IgD-negative memory B cell (primary cell): ENCODE measurements at places on chromosomes 12 and 14. TPM values are rescaled to one million over a fixed set of nuclear protein-coding genes. Genes with fewer than 3 reads are reported as not detected.

The MUCL1 gene
- polyA plus RNA-seq: not detected

The GLIPR1L1 gene
- not detected for polyA plus RNA-seq

The DAO gene
- polyA plus RNA-seq: not detected

The MFAP5 gene
- polyA plus RNA-seq: not detected

The POTEM gene
- not detected for polyA plus RNA-seq
